Kidney tubule cell (primary cell): ENCODE measurements at places on chromosomes 4 and X.

GRCh38 chrX:104670051-104670450 lies 104.1 kb downstream of the IL1RAPL2 start:
- DNase-seq = no peak

- no peak for DNase-seq
Measured at GRCh38 chr4:54378461-54378860, 149.4 kb downstream of the PDGFRA start.

- peak; percentile 88 for DNase-seq
Measured at GRCh38 chr4:26076000-26076587, 162.1 kb downstream of the SMIM20 start.

DNA sequence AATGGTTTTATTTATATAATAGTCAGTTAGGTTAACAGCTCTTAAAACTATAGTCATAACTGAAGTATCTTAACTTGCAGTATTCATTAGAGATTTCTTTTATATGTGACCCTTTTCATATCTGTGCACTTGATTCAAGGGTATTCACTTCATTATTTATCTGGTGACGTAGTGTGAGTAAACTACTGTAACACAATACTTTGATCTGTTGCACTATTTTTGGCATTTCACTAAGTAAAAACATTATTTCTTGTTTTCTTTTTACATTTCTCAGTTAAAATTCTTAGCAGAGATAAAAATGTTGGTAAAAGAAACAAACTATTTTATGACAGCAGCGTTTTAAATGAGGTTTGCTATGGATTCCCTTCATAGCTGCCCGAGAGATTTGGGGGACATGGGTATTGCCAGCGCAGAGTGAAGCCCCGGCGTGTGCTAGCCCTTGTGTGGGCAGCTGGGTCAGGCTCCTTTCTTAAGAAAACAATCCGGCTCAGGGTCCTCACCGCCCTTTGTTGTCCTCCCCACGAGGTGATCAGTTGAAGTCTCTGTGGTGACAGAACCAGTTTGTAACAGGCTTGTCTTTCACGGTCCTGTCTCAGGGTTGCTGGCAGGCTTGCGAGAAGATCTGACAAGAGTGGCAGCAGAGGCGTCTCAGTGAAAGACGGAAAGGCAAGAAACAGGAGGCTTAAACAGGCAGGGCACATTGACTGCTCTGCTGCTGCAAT lies 293.4 kb downstream of the BMPR1B start:
- peak; percentile 2 for DNase-seq

DNA sequence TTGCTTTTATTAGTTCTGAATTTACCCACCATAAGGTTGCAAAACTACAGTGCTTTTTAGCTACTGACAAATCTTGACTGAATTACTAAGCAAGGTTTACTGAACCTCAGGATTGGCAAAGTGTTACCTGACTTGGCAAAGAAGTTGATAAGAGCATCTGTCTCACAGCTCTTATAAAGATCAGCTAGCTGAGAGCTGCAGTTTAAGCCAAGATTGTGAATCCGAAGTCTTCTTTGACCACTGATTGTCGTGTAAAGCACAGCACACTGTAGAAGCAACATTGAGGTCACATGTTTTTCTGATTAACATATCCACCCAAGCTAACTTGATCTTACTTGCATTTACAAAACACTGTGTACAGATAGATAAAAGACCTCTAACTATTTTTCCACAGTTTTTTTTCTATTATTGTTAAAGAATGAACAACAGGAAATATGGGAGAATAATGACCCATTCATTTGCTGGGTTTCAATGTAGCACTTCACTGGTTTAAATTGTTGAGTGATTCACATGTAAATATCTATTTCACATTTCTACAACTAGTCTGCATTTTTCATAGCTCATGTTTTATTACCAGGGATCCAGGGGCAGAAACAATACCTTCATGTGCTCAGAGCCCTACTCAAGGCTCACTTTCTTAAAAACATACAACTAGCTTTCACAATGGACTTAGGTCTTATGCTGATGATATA lies 54.0 kb downstream of the METTL14 start:
- DNase-seq = no peak

DNA sequence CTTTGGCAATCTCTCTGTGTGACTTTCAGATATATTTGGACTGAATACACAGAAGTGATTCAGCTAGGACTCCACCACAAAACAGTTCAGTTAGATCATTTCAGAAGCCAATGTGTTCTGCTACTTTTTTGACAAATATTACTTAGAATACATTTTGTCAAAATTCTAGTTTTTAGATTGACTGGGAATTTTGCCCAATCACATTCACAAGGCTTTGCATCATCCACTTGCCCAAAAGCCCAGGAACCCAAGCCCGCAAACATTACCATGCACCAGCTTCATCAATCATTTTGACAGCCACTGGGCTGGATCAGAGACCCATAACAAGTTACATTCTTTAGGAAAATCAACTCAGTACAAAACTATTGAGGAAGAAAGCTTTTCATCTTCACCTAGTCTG lies 256.6 kb upstream of the NDST3 start:
- DNase-seq = peak; percentile 42

- no peak for DNase-seq
Measured at GRCh38 chr4:177546745-177547144, 104.5 kb upstream of the AGA start.

DNA sequence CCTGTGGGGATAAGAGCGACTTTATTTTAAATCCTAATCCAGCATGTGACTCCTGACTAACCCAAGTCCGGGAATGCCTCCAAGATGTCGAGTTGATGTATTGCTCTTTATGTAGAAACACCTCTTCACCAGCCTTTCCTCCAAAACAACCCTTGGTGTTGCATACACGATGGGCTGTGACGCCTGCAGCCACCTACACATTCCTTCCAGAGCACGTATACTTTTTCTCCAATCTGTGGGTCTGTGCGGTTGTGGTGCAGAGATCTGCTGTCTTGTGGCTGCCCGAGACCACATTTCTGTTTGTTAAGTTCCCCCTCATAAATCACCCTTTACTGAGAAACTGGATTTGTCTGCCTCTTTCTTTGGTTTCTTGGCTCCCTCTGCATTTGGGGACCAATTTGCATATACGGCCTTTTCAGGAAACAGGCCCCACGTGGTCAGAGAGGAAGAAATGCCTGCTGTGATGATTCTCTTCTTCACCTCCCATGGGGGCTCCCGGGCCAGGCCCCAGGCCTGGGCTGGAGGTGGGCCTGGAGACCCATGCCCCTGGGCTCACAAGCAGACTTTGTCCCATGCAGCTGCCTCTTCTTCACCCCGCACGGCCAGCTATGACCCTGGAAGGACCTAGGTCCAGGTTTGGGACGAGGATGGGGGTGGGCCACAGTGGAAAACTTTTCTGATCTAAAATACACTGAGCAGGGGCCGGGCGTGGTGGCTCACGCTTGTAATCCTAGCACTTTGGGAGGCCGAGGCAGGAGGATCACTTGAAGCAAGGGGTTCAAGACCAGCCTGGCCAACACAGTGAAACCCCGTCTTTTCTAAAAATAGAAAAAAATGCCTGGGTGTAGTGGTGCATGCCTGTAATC lies 21.4 kb upstream of the AFAP1 start:
- DNase-seq = peak; percentile 85

GRCh38 chrX:142804085-142804484 lies 221.6 kb upstream of the SPANXN4 start:
- DNase-seq = no peak

DNA sequence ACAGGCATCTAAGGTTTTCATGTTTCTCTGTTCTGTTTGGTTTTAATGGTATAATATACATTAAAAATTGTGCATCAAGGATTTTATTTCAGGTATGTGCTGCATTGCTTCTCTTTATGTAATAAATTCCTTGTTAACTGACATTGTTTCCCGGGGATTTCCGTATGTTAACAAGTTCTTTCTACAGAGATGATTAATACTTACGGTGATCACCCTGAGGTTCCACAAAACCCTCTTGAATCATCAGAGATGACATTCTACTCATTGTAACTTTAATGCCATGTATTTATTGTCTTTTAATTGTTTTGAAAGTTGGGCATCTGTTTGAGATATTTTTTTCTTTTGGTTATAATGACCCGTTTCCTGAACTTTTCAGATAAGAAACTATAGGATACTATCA lies 37.5 kb downstream of the ARHGAP10 start:
- DNase-seq = peak; percentile 49

GRCh38 chrX:131746491-131746968 lies 202.7 kb downstream of the OR13H1 start:
- peak; percentile 80 for DNase-seq

DNA sequence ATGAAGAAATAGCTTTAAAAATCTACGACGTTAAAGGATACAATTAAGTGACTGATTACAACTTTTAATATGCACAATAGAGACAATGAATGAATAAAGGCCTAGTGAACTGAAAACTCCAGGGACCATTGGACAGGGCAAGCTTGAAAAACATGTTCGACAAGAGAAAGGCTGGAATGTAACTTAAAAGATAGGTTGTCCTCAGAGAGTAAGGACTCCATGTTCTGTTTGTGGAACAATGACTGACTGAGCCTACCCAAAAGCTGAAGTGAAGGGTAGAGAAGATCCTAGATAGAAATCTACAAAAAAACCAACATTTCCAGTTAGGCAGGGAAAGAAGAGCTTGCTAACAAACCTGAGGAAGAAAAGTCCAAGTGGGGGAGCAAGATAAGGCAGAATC lies 173.4 kb downstream of the NR3C2 start:
- DNase-seq = no peak

DNA sequence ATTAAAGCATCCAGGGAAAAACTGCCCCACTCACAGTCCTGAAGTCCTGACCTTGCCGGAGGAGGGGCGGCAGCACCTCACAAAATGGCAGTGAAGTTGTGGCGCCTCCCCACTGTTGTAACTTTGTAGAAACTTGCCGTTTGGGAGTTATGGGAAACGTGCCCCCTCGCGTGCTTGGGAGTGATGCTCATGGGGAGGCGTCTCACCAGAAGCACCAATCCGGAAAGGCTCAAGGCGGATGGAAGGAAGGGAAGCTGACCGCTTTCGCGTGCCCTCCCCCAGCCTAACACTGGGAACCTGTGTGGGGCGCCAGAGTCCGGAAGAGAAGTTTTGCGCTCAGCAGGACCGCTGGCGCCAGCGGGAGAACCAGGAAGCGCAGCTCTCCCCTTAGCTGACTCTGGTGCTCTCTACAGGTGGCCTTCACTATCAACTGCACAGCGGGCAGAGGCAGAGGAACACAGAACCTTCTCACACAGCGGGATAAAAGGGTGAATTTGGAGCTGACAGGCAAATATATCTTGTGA lies at the start of the genes CT45A10 and SAGE1:
CT45A10 (minus strand) TSS at position 151 of the 524 bp plus-strand sequence. CDS start 8,100 bp downstream, outside the sequence.
SAGE1 (plus strand) TSS at position 423 of the 524 bp plus-strand sequence. CDS start 2,527 bp downstream, outside the sequence.
- no peak for DNase-seq

- DNase-seq = peak; percentile 89
Measured at GRCh38 chr4:155809835-155810234, 51.0 kb downstream of the GUCY1B1 start.

DNA sequence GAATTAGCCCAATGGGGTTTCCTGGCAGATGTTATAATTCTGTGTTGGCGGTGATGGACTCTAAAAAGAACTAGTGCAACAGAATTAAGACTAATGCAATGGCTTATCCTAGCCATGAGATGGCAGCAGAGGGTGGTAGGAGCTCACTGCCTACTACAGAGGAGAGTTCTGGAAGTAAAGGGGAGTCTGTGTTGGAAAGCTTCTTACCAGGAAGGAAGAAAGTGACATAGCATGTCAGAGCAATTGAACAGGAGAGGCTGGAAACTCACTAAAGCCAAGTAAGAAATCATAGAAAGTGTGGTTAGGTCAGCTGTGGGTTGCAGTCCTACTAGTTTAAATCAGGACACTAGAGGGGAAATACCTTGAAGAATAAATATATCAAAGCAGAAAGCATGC lies 6.3 kb upstream of the TRPC5OS start:
- DNase-seq = peak; percentile 75

- no peak for DNase-seq
Measured at GRCh38 chr4:143397335-143397734, 60.7 kb downstream of the GAB1 start.

GRCh38 chr4:169840554-169840953 lies 82.8 kb upstream of the HPF1 start:
- DNase-seq = no peak

GRCh38 chr4:93761286-93761685 lies 67.3 kb upstream of the ATOH1 start:
- DNase-seq = no peak

- DNase-seq = no peak
Measured at GRCh38 chrX:19866626-19867410, 20.6 kb downstream of the SH3KBP1 start.

- peak; percentile 90 for DNase-seq
Measured at GRCh38 chr4:142473218-142473959, 372.7 kb downstream of the INPP4B start.

- peak; percentile 21 for DNase-seq
Measured at GRCh38 chr4:83381173-83381572, 46.5 kb upstream of the HPSE start.

GRCh38 chr4:24551492-24552289 lies 32.7 kb downstream of the DHX15 start:
- DNase-seq = no peak

DNA sequence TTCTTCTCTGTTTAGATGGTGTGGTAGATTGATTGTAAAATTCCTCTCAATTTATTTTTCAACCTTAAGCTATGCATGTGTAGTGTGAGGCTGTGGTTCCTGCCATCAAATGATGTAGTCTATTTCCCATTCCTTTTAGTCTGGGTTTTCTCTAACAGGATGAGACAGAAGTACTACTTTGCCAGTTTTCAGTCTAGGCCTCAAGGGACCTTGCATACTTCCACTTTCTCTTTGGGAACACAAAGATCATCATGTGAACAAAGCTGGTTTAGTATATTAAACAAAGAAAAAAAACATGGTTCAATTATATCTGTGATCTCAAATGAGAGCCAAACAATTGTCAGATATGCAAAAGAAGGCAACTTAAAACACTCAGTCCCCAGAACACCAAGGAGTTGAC lies 1284.0 kb downstream of the RAPGEF2 start:
- no peak for DNase-seq

GRCh38 chr4:95118497-95118896 lies 360.7 kb downstream of the BMPR1B start:
- no peak for DNase-seq

DNA sequence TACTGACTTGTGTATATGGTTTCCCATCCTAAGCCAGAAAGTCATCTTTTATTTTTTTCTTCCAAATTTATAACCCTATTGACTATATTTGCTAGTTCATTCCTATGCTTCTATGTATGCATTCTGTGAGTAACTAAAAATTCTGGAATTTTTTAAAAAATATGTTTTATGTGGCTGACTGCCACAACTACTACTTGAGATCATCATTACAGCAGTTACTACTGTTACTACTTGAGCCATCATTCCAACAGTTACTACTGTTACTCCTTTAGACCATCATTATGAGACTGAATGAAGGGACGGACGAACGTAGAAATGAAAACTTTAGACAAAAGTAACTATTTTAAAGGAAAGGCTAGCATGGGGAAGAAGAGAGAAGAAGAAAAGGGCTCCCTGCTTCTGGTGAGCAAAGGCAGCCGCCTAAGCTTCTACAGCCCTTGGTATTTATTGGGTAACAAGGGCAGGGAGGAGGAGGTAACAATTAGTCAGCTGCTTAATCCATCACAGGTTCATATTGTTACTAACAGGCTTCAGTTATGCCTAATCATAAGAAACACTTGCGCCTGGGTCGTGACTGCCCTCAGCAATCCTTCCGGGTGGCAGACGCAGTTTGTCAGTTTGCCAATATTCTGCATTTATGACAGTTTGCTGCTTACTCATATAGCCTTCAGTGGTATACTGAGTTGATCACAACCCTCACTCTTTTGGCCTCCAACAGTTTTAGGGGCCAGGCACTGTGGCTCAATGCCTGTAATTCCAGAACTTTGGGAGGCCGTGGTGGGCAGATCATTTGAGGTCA lies 80.4 kb downstream of the PDLIM5 start:
- DNase-seq = peak; percentile 48

GRCh38 chrX:17374619-17375366 lies at the start of gene NHS:
NHS (plus strand) TSS chrX:17375200; CDS start chrX:17375758, 558 bp downstream.
- DNase-seq = peak; percentile 85

- no peak for DNase-seq
Measured at GRCh38 chr4:72531322-72531721, 37.7 kb downstream of the ADAMTS3 start.

- DNase-seq = no peak
Measured at GRCh38 chr4:158002173-158002572, 170.7 kb downstream of the GASK1B start.
